NCI-H1048 (cell line): ENCODE measurements at places on chromosomes 16 and 17.

- no peak for DNase-seq
Observed at GRCh38 chr16:67206838-67207248, 7.9 kb downstream of the ELMO3 start.

DNA sequence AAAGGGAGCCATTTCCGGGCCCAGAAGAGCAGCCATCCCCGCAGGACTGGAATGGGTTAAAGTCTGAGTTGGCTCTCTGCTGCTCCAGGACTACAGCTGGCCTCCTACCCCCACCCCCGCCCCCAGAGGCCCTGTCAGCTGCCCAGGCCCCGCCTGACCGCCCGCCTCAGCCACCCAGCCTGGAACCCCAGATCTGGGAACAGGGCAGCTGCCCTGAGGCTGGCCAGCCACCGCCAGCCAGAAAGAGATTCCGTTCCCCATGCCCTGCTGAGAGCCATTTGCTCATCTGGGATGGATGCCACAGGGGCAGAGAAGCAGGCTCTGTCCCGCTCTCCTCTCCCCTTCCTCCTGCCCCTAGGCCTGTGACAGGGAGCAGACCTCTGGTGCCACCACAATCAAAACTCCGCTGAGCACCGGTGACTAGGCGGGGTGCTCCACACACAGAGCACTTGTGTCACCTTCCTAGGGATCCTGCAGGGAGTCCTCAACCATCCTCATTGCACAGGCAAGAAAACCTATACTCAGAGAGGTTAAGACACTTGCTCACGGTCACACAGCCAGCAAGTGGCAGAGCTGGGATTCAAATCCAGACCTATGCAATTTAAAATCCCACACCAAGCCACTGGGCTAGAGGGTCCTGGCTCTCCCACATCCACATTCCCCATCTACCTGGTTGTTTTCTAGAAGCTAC is 44.1 kb downstream of the ZNF423 start:
- DNase-seq = no peak

GRCh38 chr17:15981208-15981607 is 18.3 kb downstream of the ZSWIM7 start:
- DNase-seq = no peak

GRCh38 chr16:83271970-83272575 is 535.7 kb upstream of the HSBP1 start:
- no peak for DNase-seq

- no peak for DNase-seq
Observed at GRCh38 chr16:10846213-10846998, 27.8 kb upstream of the TVP23A start.

DNA sequence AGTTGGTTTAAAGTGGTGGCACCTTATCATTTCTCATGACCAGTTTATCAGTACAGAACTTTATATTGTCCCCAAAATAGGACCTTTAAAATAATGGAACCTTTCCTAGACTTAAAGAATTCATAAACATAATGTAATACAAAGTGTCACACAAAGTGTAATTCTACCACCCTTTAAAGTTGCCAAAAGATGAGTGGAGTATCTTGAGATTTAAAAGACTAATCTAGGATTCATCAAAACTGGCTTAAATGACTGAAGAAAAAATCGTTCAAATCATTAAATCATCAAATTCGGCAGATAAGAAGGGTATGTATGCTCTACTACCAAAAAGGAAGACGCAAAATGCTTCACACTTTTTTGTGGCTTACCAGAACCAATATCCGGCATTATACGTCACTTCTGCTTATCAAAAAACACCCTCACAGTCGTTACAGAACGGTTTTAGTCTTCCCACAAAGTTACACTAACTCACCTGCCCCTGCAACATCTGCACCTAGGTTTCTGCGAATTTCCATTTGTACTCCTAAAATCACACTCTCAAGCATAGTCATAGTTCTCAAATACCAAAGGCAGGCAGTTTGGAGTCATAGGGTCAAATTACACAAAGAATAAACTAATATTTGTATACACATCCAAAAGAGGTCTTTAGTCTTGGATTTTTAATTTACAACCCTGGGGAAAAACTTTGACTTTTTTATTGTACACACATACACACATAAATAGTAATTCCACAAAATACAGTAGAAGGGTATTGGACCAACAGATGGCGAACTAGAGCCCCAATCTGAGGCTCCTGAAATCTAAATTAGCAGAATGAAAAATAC is 1.4 kb upstream of the KANSL1 start:
- DNase-seq = no peak
